Motor neuron (in vitro differentiated cells): ENCODE measurements at places on chromosomes 11 and 22.
A peak's percentile ranks its signal among the peaks of the same experiment; 100 is the strongest.

- ATAC-seq, result no peak
Observed at GRCh38 chr11:88604260-88604659, 266.7 kb upstream of the CTSC start.

GRCh38 chr11:112885744-112886433, 75.3 kb upstream of the NCAM1 start:
- no peak for ATAC-seq

GRCh38 chr11:109071712-109072524, 350.1 kb upstream of the C11orf87 start:
- no peak for ATAC-seq

DNA sequence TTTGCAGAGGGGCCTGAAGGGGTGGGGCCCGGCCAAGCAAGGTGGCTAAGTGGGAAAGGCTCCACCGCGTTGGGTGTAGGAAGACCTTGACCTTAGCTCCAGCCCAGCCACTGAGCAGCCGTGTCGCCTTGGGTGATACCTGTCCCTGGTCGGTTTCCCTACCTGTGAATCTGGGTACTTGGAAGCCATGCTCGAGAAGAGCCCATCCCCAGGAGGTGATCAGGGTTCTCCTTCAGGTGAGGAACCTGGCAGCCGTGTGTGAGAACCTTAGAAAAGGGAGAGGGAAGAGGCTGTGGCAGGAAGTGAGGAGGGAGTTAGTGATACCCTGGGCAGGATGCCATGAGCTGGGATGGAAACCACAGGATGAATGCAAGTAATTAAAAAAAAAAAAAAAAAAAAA, 21.6 kb downstream of the PPARA start:
- ATAC-seq, result no peak

DNA sequence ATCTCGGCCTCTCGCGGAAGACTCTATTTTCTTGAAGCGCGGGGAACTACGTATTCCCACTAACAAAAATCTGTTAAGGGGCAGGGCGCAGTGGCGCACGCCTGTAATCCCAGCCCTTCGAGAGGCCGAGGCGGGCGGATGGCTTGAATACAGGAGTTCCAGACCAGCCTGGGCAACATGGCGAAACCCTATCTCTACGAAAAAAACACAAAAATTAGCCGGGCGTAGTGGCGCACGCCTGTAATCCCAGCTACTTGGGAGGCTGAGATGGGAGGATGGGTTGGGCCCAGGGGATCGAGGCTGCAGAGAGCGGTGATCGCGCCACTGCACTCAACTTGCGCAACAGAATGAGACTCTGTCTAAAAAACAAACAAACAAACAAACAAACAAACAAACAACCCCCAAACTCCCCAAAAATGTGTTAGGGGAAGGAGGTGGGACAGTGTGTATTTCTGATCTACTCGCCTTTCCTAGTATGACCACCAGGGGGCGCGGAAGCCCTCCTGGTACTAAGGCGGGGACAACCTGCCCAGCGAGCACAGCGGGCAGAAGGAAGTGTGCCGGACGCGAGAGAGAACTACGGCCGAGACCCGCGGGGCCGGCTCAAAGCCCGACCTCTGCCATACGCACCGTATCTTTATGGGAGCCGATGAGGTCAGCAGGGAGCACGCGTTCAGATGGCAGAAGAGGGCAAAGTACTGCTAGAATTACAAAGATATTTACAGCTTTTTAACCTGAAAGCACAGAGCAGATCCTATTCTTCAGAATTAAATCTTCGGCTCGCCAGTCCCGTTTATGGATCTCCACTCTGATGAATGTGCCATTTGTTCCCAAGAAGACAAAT, 1.3 kb upstream of the STX3 start:
- ATAC-seq, result peak; percentile 22

GRCh38 chr11:8296038-8296649, 32.5 kb upstream of the LMO1 start:
- ATAC-seq, result no peak

DNA sequence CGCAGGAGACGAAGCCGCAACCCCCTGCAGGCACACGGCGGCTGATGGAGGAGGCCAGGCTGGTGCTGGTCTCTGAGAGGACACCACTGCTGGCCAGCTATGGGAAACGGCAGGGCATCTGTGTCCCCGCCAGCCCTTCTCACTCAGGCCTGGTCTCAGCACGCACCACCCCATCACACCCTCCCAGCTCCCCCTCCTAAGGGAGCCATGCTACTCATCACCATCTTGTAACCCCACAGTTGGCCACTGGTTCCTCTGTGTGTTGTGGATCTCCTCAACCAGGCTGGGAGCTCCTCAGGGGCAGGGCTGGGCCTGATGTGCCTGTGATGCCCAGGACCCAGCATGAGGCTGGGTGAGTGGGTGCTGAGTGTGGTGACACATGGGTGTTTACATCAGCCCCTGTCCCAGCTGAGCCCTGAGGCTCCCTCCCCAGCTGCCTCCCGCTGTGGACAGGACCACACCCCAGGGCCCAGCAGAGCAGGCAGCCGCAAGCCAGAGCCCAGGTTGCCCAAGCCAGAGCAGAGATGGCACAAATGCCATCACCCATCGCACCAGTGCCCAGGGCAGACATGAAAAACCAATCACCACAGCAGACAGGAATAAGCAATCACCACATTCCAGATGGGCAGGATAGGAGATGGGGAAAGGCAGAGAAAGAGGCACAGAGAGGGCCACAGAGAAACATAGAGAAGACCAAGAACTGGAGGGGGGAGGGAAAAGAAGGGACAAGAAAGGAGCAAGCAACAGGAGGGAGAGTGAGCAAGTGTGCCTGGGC, 8.2 kb downstream of the ARVCF start:
- ATAC-seq, result peak; percentile 31

- ATAC-seq, result no peak
Observed at GRCh38 chr22:39458444-39459083, 1.8 kb downstream of the MGAT3 start.

DNA sequence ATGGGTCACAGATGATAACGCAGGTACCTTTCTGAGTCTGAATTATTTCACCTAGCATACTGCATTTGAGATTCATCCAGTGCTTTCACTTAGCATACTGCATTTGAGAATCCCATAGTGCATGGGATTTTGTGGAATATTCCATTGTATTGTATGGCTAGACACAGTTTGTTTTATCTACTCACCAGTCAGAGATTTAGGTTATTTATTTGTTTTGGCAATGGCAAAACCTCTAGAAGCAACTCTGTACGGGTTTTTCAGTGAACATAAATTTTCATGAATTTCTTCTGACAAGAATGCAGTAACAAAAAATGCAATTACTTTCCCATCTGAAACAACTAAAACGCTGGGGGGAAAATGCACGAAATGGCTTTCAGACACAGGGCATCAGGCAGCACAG, 24.3 kb downstream of the SCN4B start:
- no peak for ATAC-seq

DNA sequence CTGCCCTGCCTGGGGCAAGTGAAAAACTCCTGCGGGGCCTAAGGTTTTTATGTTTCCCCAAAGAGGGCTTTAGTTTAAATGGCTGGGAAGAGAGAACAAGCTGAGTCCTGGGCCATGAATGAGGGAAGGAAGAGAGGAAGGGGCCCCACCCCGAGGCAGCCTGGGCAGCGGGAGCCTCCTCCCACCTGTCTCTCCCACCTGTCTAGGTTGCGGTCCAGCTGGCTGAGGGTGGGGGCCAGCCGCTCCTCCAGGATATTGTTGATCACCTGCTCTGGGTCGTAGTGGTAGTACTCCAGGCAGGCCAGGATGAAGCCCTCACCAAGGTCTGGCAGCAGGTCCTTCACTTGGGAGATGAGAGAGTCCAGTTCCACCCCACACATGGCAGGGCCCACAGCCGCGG, 34.6 kb downstream of the UQCR10 start:
- no peak for ATAC-seq

DNA sequence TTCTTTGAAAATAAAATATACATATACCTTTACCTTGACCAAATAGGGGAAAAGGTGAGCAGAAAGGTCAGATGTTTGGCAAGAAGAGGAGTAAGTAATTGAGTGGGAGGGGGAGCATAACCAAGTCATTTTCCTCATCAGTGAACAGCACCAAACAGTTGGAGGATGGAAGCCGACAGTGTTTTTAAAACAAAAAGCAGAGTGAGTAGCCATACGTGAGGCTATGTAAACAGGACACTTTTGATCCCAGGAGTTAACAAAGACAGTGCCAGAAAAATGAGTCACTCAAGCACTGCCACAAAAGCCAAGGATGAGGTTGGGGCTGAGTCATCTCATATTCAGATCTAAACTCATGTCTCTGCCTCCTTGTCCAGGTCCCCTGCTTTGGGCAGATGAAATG, 734.7 kb downstream of the KCNA4 start:
- peak; percentile 82 for ATAC-seq

GRCh38 chr22:44907765-44908737, 101.8 kb downstream of the PHF21B start:
- ATAC-seq, result no peak

DNA sequence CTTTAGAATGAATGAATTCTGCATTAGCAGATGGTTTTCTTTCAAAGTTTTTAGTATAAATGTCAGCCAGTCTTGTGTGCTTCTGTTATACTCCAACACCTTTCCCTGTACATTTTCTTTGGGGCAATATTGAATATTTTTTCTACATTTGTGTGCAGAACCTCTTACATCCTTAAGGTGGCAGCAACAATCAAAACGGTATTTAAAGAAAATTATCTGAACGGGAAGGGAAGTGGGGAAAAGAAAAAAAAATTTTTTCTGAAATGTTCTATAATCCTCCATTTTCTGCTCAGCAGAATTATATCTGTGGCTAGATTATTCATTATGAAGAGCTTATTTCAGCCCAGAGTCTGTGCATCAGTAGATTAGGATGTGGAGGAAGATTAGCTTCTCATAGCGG, 347.3 kb upstream of the RAG2 start:
- ATAC-seq, result no peak

GRCh38 chr11:44631831-44632230, 66.4 kb downstream of the CD82 start:
- ATAC-seq, result no peak

GRCh38 chr11:121829159-121829643, 286.8 kb downstream of the BLID start:
- ATAC-seq, result peak; percentile 99

DNA sequence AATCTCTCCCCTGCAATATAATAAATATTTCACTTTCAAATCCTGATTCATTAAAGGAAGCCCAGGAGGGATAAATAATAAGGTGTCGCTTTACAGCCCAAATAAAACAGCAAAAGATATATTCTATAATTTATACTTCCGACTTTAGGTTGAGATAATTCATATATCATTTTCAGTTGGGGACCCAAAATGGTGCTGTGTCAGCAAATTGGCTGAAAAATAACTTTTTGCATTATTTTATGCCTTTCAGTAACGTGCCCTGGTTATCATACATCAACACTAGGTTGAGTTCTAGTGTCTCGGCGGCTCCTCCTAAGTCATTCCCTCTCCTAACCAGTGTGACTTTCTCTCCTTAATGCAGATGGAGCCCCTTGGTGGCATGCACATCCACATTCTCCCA, 278.2 kb downstream of the NXPE2 start:
- no peak for ATAC-seq

GRCh38 chr22:45597460-45598192, 74.0 kb upstream of the ATXN10 start:
- peak; percentile 77 for ATAC-seq

GRCh38 chr22:41782751-41783150, 17.7 kb upstream of the CCDC134 start:
- ATAC-seq, result no peak

GRCh38 chr11:112842151-112842550, 119.1 kb upstream of the NCAM1 start:
- ATAC-seq, result no peak

- ATAC-seq, result peak; percentile 93
Observed at GRCh38 chr11:111793863-111794262, 27.7 kb upstream of the PPP2R1B start.

DNA sequence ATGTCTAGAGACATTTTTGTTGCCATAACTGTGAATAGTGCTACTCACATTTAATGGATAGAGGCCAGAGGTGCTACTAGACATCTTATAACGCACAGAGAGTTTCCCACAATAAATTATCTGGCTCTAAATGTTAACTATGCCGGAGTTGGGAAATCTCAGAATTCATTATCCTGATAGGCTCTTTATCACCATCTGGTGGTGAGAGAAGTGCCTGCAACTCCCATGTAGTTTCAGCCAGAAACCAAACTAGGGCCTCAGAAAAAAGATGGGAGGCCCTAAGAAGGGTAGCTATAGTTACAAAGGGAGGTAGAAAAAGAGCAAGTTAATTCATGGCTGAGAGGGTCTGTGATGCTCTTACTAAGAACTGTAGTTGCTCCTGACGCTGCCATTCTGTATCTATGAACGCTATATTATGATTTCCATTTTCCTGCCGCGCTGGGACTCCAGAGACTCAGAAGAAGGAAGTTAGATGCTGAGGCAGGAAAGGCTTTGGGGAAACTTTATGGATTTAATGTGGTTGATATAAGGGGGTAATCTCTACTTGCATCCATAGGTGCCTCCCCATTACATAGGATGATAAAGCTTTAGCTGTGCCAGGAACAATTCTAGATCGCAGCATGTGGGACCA, 22.9 kb upstream of the MRPL17 start:
- peak; percentile 70 for ATAC-seq

DNA sequence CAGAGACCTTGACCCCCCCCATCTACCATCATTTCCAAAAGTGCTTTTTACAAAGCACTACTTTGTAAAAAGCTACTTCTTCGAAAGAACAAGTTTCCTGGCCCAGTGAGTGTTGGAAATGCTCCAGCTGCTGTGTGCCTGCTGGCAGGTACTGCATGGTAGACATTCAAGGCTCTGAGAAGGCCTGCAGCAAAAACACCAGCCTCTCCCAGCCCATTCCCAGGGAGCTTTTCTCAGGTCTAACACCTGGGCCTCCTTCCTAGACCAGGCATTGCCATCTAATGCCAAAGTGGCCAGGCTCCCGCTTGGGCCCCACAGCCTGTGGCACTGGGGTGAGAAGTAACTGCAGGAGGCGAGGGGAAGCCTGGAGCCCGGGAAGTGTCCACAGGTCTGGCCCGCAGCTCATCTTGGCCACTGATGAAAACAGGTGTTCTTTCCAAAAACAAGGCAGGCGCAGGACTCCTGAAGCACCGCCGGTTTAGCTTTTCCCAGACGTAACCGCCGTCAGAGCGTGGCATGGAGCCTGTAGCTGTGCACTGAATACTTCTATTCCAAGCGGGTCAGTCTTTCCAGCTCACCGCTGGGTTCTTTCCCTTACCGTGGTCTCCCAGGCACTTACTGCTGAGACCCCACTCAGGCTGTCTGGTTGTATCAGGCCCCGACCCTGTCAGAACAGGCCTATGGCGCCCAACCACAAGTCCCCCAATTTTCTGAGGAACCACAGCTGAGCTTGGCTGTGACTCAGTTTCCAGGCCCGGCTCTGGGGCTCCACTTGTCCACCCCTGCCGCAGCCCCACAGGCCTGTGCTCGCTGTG, 1.2 kb upstream of the TCIRG1 start:
- no peak for ATAC-seq
